ENCODE measurements at places on chromosomes 4 and X.
A peak's percentile ranks its signal among the peaks of the same experiment; 100 is the strongest.

DNA sequence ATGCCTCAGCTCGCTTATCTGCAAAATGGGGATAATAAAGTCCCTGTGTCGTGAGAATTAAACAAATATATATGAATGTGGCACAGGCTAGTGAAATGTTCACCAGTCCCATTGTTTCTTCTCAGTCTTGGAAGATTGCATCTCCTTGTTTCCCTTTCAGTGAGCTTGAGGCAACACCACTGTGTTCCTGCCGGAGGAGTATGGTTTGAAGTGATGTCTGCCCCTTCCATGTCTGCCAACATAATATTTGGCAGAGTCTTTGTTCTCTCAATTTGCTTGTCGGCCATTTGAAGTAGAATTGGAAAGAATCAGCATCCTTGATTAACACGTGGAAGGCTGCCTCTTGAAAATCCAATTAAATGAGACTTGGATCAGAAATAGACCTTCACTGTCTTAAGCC lies 1088.5 kb upstream of the INTU start:
- no peaks in the 10 kb centered on the region for H3K27me3 ChIP-seq
- no peak for DNase-seq
- no peaks in the 10 kb centered on the region for H3K4me1 ChIP-seq
- H3K27ac ChIP-seq: no peak overlapping the region

DNA sequence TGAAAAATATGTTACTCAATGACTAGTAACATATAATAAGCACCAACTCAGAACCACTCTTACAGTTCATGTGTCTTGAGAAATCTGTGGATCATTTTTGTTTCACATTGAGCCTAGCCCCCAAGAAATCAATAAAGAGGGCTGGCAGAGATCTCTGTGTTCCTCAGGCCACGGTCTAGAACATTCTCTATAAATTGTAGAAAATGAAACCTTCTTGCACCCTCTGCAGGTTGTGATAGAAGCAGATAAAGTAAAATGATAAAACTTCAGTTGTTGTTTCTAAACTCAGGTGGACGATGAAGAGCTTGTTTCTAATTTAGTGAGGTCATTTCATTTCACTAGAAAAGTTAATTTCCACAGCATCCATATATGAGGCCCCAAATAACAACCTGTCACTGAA lies 182.7 kb downstream of the KIT start:
- no peaks in the 10 kb centered on the region for H3K4me1 ChIP-seq
- no peak overlapping the region for H3K4me3 ChIP-seq
- H3K27me3 ChIP-seq: no peaks in the 10 kb centered on the region
- H3K27ac ChIP-seq: no peak overlapping the region
- no peak for DNase-seq

- no peaks in the 10 kb centered on the region for H3K27me3 ChIP-seq
- peaks cover 27% of the 10 kb centered on the region for H3K4me1 ChIP-seq
- H3K36me3 ChIP-seq: no peaks in the 10 kb centered on the region
- H3K27ac ChIP-seq: no peak overlapping the region
Observed at GRCh38 chrX:41689711-41690110, 938 bp downstream of the GPR34 start.

DNA sequence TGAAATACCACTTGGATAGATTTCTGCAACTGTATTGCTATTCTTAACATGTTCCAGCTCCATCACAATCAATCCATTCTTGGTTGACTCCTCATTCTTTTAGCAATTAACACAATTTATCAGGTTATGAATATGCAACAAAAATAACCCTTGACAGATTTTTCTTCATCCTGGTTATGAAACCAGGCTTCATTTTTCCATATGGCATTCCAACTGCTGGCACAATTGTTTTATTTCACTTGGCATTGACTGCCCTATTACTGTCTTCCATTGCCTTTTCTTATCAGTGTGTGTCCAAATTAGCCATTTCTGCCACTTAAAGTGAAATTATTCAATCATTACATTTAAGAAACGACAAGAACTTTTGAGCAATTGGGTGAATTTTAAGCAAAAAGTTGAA lies 388.8 kb upstream of the EPHA5 start:
- no peak overlapping the region for H3K27ac ChIP-seq
- no peaks in the 10 kb centered on the region for H3K4me1 ChIP-seq
- H3K36me3 ChIP-seq: no peaks in the 10 kb centered on the region
- no peak overlapping the region for H3K4me3 ChIP-seq

DNA sequence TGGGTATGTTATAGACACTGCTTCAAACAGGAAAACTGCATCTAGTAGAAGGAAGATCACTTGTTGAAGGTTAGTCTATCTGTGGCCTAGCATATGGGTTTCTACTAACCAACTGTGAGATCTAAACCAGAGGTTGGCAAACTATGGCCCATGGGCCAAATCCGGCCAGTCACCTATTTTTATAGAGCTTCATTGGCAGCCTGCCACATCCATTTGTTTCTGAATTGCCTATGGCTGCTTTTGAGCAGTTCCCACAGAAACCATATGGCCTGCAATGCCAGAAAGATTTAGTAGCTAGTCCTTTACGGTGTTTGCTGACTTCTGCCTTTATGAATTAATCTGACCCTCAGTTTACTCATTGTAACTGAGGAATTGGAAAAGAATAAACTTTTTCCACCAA lies 71.1 kb downstream of the MID1 start:
- H3K4me3 ChIP-seq: no peak overlapping the region
- no peak for DNase-seq
- no peaks in the 10 kb centered on the region for H3K36me3 ChIP-seq
- H3K27ac ChIP-seq: no peak overlapping the region
- H3K27me3 ChIP-seq: no peaks in the 10 kb centered on the region

DNA sequence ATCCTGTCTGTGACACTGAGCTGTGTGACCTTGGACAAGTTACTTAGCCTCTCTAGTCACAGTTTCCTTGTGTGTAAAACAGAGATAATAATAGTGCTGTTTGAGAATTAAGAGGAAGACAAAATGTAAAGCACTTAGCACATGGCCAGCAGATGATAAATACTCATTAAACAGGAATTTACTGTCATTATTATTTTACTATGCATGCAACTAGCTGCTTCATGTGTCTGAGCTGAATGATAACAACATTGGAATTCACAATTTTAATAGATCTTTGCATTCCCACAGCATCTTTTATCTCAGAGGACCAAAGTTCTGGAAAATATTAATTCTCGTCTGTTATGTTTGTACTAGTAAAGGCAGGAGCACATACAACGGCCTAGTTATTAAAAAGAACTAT lies 79.2 kb upstream of the TET2 start:
- H3K27ac ChIP-seq: no peak overlapping the region
- H3K4me3 ChIP-seq: no peak overlapping the region
- no peaks in the 10 kb centered on the region for H3K4me1 ChIP-seq
- no peaks in the 10 kb centered on the region for H3K27me3 ChIP-seq
- no peak for DNase-seq

- H3K36me3 ChIP-seq: no peaks in the 10 kb centered on the region
- H3K27ac ChIP-seq: no peak overlapping the region
- no peak for DNase-seq
- no peaks in the 10 kb centered on the region for H3K27me3 ChIP-seq
- no peak overlapping the region for H3K4me3 ChIP-seq
Observed at GRCh38 chr4:17876943-17877342, 66.2 kb downstream of the NCAPG start.

DNA sequence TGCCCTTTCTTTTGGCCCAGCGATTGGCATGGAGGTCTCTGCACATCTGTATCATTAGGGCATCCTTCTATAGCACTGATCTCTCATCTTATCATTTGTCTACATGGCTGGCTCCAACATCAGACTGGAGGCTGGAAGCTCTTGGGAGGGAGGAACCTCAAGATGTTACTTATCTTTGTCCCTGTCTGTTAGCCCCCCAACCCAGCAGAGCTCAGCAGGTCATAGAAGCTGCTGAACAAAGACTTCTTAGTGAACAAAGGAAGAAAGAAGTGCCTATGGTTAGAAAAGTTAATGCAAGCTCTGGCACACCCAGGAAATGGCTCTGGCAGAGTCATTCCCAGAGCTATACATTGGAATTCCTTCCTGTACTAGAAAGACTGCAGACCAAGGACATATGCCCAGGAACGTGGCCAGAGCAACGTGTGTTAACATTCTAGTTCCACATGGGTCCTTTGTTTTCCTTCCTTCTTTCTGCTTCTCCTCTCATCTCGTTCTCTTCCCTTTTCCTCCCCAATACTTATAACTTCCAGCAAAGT lies 74.0 kb downstream of the SEL1L3 start:
- H3K27ac ChIP-seq: peak overlapping the region; percentile 54
- DNase-seq: no peak
- H3K4me3 ChIP-seq: no peak overlapping the region
- H3K27me3 ChIP-seq: no peaks in the 10 kb centered on the region
- peaks cover 44% of the 10 kb centered on the region for H3K36me3 ChIP-seq

DNA sequence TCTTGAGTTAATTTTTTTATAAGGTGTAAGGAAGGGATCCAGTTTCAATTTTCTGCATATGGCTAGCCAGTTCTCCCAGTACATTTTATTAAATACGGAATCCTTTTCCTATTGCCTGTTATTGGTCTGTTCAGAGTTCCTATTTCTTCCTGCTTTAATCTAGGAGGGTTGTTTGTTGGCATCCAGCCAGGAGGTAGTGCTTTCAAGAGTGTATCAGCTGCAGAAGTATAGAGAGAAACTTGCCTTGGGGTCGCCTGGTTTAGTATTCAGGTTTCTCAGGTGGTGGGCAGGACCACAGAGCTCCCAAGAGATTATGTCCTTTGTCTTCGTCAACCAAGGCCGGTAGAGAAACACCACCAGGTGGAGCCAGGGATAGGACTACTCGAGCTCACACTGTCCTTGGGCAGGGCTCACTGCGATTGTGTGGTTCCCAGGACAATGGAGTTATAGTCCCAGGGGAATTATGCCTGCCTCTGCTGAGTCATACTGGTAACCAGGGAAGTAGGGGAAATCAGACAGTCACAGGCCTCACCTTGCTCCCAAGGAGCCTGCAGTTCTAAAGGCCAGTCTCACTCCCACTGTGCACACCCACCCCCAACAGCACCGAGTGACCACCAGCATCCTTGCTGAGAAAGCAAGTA lies 168.1 kb downstream of the VSIG4 start:
- DNase-seq: peak; percentile 10
- no peaks in the 10 kb centered on the region for H3K4me1 ChIP-seq
- no peaks in the 10 kb centered on the region for H3K36me3 ChIP-seq
- H3K4me3 ChIP-seq: no peak overlapping the region

DNA sequence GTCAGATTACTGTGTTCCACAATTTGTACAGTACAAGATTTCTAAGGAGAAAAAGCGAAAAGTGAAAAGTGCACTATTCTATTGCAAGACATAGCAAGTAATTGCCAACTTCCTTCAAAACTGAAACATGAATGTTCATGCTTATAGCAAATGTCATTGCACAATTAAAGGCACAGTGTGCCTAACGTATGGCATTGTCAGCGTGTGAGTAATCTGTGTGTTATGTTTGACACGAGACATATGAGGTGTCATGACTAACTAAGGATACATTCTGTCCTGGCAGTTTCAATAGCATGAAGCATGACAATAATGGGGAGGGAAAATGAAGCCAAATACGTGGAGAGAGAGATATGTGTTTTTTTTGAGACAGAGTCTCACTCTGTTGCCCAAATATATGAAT lies 33.6 kb upstream of the TBC1D9 start:
- no peak for DNase-seq
- H3K4me3 ChIP-seq: no peak overlapping the region
- H3K36me3 ChIP-seq: no peaks in the 10 kb centered on the region
- no peak overlapping the region for H3K27ac ChIP-seq
- H3K27me3 ChIP-seq: no peaks in the 10 kb centered on the region
- H3K4me1 ChIP-seq: no peaks in the 10 kb centered on the region

DNA sequence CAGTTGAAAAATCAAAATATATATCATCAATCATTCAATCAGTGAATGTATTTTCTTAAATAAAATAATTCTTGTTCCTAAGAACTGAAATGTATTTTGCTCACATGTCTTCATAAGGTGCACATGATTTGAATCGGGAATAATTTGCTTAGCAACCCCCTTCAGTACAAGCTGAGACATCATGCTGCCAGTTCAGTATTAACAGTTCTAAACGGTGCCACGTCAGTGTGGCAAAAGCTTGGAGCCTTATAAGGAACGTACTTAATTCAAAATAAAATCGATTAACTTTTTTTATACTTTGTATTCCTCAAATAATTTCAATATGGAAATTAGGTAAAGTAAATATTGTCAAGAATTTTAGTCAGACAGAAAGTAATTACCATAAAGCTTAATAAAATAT lies 287.9 kb downstream of the CCSER1 start:
- no peaks in the 10 kb centered on the region for H3K4me1 ChIP-seq
- no peak for DNase-seq
- no peak overlapping the region for H3K4me3 ChIP-seq
- no peaks in the 10 kb centered on the region for H3K27me3 ChIP-seq
- H3K27ac ChIP-seq: no peak overlapping the region

GRCh38 chr4:143386812-143387211 lies 50.1 kb downstream of the GAB1 start:
- no peak overlapping the region for H3K4me3 ChIP-seq
- no peak overlapping the region for H3K27ac ChIP-seq
- peaks cover 36% of the 10 kb centered on the region for H3K4me1 ChIP-seq

- H3K27ac ChIP-seq: peak overlapping the region; percentile 49
- H3K36me3 ChIP-seq: no peaks in the 10 kb centered on the region
- H3K27me3 ChIP-seq: peaks cover 93% of the 10 kb centered on the region
- peaks cover 31% of the 10 kb centered on the region for H3K4me1 ChIP-seq
Observed at GRCh38 chr4:42398171-42398870, 1.0 kb downstream of the SHISA3 start.

DNA sequence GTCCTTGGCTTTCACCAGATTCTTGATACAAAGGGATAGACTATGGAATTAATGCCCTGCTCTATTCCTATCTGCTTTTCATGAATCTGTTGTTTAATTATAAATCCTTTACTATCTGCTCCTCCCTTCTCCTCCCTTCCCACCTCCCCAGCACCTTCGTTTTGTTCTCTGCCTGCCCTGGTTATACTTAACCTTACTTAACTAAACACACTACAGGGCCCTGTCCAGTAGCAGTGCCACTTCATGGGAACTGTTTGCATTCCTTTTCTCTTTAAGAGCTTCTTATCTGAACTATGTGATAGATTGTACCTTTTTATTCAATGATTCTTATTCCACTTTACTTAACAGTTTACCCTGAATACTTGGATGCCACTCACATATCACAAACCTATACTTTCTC lies 830 bp downstream of the HOPX start:
- H3K4me3 ChIP-seq: peak overlapping the region; percentile 20
- H3K4me1 ChIP-seq: peaks cover 14% of the 10 kb centered on the region
- H3K27ac ChIP-seq: peak overlapping the region; percentile 83
- no peaks in the 10 kb centered on the region for H3K36me3 ChIP-seq

GRCh38 chrX:639151-639550 lies 8.6 kb downstream of the SHOX start:
- no peak overlapping the region for H3K4me3 ChIP-seq
- peaks cover 13% of the 10 kb centered on the region for H3K4me1 ChIP-seq
- H3K27ac ChIP-seq: no peak overlapping the region
- DNase-seq: no peak
- H3K36me3 ChIP-seq: no peaks in the 10 kb centered on the region
- peaks cover 93% of the 10 kb centered on the region for H3K27me3 ChIP-seq

GRCh38 chrX:22047468-22047867 lies 15.3 kb downstream of the PHEX start:
- no peaks in the 10 kb centered on the region for H3K4me1 ChIP-seq
- no peaks in the 10 kb centered on the region for H3K27me3 ChIP-seq
- no peak for DNase-seq

GRCh38 chr4:108555701-108556100 lies 64.7 kb upstream of the RPL34 start:
- H3K27me3 ChIP-seq: no peaks in the 10 kb centered on the region
- no peaks in the 10 kb centered on the region for H3K36me3 ChIP-seq
- no peak overlapping the region for H3K27ac ChIP-seq

Measured in stomach (tissue), 19 donors.